ENCODE measurements at places on chromosomes 7 and 10.

DNA sequence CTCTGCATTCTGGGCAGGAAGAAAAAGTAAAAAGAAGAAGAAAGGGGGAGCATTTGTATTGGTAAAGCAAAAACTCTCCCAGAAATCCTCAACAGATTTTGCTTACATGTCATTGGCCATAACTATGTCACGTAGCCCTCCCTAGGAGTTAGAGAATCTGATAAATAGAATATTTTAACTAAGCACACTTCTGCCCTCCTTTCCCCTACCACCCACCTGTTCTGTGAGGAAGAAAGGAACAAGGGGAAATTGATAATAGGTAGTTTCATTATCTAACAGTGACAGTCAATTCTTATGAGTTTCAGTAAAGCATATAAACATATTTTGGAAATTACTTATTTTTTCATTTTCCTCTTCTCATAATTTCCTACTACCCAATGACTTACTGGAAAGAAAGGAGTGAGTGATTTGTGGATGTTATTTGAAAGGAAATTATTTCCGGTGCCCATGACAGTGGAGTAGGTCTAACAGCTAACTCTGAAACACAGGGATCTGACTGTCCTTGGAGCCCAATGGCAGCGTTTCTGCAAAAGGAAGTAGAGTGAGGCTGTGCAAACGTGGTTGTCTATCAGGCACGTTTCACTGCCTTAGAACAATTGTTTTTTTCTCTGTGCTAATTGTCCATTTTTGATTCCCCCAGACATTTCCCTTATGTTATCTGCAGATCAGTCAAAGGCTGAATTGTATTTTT lies 128.6 kb upstream of the MDFIC start:
- DNase-seq, result no peak

DNA sequence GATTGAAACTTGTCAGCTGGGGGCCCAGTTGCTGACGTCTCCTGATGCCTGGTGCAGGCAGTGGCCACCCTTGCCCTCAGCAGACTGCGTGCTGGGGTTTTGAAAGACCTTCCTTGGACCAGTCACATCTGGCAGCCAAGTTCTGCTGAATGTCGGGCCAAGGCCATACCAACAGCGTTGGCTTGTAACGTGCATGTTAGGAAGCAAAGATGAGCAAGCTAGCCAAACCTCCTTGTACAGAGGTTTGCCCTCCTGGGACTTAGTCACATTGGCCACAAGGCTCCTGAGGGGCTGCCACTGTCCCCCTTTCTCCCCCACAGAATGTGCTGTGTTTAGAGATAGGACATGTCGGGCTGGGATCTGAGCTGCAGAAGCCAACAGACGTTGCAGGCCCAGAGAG lies 49.0 kb downstream of the ADCY1 start:
- DNase-seq, result no peak

DNA sequence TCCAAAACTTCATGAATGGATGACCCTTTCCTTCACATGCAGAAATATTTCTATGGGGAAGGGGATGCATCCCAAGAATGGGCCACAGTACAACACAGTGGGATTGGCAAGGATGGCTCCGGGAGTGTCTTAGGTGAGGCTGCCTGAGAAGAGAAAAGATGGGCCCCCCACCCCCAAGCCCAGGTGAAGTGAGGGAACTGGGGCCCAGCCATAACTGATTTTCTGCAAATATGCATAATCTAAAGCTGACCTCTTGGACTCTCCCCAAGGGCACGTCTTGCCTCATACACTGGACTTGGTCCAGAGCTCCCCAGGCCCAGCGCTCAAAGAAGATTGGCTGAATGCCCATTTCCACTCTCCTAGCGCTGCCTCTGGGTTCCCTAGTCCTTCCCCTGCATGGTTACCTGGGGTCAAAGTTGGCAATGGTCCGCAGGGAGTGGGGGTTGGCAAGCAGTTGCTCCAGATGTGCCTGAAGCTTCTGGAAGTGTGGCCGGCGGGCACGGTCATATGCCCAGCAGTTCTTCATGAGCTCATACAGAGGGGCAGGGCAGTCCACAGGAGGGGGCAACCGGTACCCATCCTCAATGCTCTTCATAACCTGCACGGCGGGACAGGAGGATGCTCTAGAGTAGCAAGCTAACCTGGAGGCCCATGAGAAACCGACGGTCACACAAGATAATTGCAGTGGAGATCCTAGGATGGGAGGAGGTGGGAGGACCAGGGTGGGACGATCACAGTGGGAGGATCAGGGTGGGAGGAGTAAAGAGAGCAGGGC lies 12.3 kb downstream of the ZYX start:
- DNase-seq, result no peak

- DNase-seq, result no peak
These were observed 163.7 kb downstream of the SEMA3D start for GRCh38 chr7:85023066-85023712.

GRCh38 chr7:51706851-51707250 lies 390.2 kb upstream of the COBL start:
- no peak for DNase-seq

- DNase-seq, result no peak
These were observed 137.7 kb downstream of the NEUROD6 start for GRCh38 chr7:31202801-31203200.

DNA sequence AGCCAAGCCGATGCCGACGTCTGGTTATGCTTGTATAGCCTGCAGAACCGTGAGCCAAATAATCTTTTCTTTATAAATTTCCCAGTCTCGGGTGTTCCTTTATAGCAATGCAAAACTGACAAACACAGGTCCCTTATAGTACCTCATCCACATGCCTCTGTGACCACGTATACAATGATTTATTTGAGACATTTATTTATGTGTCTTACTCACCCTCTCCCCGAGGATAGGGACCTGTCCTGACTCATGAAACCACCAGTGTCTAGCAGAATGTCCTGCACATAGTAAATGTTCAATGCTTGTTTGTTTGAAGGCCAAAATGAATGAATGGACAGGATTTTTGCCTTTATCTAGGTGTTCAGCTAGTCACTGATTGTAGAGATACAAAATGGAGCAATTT lies 147.9 kb upstream of the FZD8 start:
- no peak for DNase-seq

DNA sequence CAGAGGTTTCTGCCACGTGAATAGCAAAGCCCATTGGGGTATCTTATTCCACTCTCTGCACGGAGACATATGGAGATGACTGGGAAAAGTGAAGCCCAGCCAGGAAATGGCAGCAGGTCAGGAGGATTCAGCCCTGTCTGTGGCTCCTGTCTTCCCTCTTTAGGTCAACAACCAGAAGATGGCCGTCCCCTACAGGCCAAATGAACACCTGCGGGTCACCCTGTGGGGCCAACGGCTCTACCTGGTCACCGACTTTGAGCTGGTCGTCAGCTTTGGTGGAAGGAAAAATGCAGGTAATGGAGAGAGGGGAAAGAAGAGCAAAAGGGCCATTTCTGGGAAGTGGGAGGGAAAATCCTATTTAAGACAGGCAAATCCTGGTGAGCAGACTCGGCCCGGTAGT lies 38.3 kb downstream of the EPHB4 start:
- no peak for DNase-seq

Measured in esophagus squamous epithelium (tissue), 5 donors.